Breast epithelium (tissue), 4 donors: ENCODE measurements at places on chromosomes 7 and 10. TPM values are rescaled to one million over a fixed set of nuclear protein-coding genes. Genes with fewer than 3 reads are reported as not detected.

The GRID2IP gene
- 0.88 TPM for total RNA-seq

The CH25H gene
- total RNA-seq, result 6.0 TPM

The PPP1R17 gene
- total RNA-seq, result not detected

The PNLIPRP2 gene
- total RNA-seq, result not detected
